Suprapubic skin (tissue), 4 donors: ENCODE measurements at places on chromosomes 7 and 10. TPM values are rescaled to one million over a fixed set of nuclear protein-coding genes. Genes with fewer than 3 reads are reported as not detected.

Gene NEUROD6
- not detected for total RNA-seq

Gene ITGA8
- 4.7 TPM for total RNA-seq

Gene CPVL
- total RNA-seq, result 10.9 TPM

Gene ZNF679
- total RNA-seq, result not detected

Gene SPDYE6
- total RNA-seq, result not detected

Gene LYZL1
- total RNA-seq, result not detected

Gene CYP3A7
- total RNA-seq, result not detected

Gene C10orf95
- 1.4 TPM for total RNA-seq

Gene MINDY4
- 4.6 TPM for total RNA-seq

Gene C1GALT1
- total RNA-seq, result 26.1 TPM

Gene TFPI2
- total RNA-seq, result 1.1 TPM

Gene HHEX
- 5.6 TPM for total RNA-seq

Gene NRG3
- total RNA-seq, result 0.65 TPM

Gene C10orf71
- total RNA-seq, result not detected

Gene ADCYAP1R1
- total RNA-seq, result 1.5 TPM

Gene STEAP4
- 19.3 TPM for total RNA-seq

Gene CPA2
- total RNA-seq, result not detected

Gene CFAP70
- total RNA-seq, result 5.7 TPM

Gene WNT2
- not detected for total RNA-seq

Gene TMEM270
- not detected for total RNA-seq

Gene SHTN1
- 20.9 TPM for total RNA-seq

Gene ADAM12
- total RNA-seq, result 2.6 TPM

Gene CPA4
- total RNA-seq, result 82.7 TPM

Gene CCL24
- total RNA-seq, result not detected

Gene INMT
- 5.8 TPM for total RNA-seq

Gene BLNK
- 5.5 TPM for total RNA-seq

Gene TMEM130
- not detected for total RNA-seq

Gene DDIT4
- total RNA-seq, result 211 TPM

Gene PNLIPRP1
- not detected for total RNA-seq

Gene BTBD16
- 5.6 TPM for total RNA-seq

Gene ZNF212
- 7.1 TPM for total RNA-seq

Gene C10orf90
- 4.2 TPM for total RNA-seq

Gene GRID2IP
- total RNA-seq, result 0.16 TPM

Gene CEP55
- total RNA-seq, result 1.4 TPM

Gene SPDYE9
- total RNA-seq, result not detected

Gene AKR1E2
- total RNA-seq, result 6.7 TPM

Gene CRYGN
- total RNA-seq, result not detected

Gene EVX1
- not detected for total RNA-seq

Gene MSS51
- total RNA-seq, result 6.4 TPM

Gene HMX2
- total RNA-seq, result not detected

Gene TMEM236
- 0.13 TPM for total RNA-seq

Gene CDHR1
- total RNA-seq, result 398 TPM

Gene ELN
- total RNA-seq, result 7.7 TPM

Gene CARD11
- 0.38 TPM for total RNA-seq

Gene HILPDA
- total RNA-seq, result 34.5 TPM

Gene LRRC18
- total RNA-seq, result not detected

Gene SH2D4B
- total RNA-seq, result 0.18 TPM
